ENCODE measurements at places on chromosomes 5 and 9.
A peak's percentile ranks its signal among the peaks of the same experiment; 100 is the strongest.

DNA sequence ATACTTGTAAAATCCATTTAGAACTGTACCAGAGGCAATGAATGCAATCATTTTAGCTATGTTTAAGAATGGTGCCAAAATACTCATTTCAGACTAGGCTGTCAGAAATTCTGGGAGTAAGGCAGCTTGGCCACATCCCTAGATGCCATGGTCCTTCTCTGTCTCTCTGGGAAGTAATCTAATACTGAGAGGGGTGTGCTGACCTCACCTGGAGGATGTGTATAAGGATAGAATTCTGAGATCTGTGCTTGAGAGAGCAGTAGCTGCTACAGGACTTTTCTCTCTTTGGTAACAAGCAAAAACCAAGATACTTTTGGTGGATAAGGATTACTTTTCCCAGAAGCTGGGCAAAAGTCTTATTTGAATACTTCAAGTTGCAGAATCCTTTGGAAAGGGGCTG is 68.1 kb upstream of the MRPS30 start:
- no peak for DNase-seq

DNA sequence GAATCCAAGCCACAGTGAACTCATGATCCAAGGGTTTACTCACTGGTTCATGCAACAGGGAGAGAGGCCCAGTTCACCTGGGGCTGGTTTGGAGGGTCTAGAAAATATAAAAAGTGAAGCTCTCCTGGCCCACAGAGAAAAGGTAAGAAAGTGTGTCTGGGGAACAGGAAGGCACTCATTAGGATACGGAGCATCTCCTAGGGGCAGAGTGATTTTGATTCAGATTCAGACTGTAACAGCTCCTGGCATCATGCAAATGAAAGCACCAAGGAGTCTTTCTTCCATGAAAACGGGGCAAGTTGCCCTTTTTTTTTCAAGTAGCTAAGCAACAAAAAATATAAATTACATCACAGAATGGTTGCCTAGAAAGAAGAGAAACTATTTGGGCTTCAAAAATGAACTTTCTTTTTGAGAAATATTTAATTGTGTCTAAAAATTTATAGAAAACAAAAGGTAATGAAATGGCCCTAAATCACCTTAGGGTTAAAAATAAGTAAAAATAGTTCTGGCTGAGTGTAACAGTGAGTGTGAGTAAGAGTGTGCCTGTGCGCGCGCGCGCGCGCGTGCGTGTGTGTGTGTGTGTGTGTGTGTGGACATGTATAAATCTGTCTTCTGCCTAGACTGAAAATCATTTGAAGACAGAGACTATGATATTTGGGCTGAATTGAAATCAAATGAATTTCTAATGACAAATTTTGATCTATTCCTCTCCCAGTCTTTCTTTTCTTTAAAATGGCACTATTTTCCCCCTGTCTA is 177.8 kb upstream of the ZNF462 start:
- DNase-seq = no peak

DNA sequence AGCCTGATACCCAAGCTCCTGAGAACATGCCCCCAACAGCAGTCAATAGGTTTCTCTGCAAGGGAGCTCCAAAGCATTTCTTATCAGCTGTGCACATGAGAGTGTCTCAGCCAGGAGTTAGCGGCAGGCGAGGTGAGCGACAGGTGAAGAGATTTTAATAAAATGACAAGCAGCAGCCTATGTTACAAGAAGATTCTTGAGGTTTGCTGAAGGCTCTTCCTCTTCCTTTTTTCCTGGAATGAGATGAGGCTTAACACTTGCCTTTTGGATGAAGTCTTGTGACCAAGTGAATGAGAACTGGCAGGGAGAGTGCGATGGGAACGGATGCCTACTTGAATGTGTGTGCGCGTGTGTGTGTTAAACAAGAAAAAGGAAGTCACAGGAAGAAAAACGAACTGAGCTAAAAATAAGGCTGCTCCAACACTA is 76.1 kb downstream of the SHB start:
- no peak for DNase-seq

GRCh38 chr9:37739222-37739621 is 14.4 kb upstream of the TRMT10B start:
- DNase-seq = no peak

DNA sequence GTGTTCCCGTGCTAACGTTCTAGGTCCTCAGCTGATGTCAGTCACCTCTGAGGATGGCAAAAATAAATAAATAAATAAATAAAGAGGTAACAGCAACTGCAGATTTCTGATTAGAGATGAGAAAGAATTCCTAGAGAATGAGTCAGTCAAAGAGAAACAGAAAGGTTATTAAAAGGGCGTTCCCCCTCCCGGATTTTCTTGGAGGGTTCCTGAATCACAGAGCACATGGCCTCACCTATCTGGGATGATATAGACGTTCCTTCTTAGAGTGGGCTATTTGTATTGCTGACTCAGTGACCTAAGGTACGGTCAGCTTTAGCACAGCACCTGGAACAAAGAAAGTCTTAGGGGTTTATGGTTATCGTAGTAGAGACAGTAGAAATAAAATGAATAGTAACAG is 30.6 kb downstream of the HTR4 start:
- DNase-seq = no peak

DNA sequence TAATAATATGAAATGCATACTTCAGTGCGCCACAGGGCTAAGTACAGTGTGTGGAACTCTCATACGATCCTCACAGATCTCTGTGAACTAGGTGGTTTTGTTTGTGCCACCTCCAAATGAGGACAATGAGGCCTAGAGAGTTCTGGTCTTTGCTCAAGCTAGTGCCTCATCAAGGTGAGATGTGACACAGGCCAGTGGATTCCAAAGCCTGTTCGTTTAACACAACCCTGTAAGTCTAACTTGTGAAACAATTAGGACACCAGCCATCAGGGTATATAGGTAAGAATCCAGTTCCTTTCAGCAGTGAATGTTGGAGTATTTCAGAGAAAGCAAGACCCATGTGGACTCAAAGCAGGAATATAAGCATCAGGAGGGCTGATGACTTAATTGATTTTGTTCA is 130.7 kb upstream of the GAS1 start:
- DNase-seq = no peak

DNA sequence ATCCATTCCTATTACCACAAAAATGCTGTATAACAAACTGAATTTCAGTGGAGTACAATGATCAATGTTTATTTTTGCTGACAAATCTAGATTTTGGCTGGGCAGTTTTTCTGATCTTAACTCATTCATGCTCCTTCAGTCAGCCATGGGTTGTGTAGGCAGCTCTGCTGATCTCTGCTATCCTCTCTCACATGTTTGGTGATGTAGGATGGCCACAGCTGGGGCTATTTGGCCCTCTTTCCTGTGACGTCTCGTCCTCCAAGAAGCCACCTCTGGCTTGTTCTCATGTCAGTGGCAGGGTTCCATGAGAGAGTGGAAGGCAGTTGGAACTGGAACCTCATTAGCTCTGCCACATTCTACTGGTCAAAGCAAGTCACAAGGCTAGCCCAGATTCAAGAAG is 8.9 kb downstream of the NLN start:
- DNase-seq = no peak

DNA sequence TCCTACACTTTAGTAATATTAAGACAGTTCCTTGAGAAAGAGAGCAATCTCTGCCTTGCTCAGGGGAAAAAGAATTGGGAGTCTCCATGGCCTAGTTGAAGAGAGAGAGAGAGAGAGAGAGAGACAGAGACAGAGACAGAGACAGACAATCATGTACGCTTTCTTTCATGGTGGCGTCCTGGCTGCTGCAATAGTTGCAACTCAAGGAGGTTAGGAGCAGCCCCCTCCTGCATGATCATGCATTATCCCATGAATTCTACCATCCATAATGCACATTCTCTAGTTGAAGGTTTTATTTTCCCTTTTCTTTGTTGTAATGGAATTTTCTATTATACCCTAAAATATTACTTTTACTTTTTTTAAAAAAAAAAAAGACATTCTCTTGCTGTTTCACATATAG is 50.7 kb downstream of the PPP2R2B start:
- no peak for DNase-seq

DNA sequence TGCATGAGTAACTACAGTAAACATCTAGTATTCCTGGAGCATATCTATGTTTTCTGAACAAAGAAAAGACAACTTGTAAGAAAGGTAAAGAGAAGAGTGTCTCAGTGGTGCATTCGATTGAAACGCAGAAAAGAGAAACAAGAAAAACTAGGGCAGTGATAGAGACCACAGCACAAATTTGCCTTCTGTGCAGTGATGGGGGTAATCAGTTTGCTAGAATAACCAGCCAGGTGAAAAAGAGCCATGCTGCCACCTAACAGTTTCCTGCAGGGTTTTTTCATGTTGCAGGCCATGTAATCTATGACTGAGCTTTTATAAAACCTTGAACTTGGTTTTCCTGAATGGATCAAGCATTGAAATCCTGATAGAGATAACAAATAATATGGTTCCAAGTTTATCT is 198.4 kb upstream of the MEF2C start:
- no peak for DNase-seq

DNA sequence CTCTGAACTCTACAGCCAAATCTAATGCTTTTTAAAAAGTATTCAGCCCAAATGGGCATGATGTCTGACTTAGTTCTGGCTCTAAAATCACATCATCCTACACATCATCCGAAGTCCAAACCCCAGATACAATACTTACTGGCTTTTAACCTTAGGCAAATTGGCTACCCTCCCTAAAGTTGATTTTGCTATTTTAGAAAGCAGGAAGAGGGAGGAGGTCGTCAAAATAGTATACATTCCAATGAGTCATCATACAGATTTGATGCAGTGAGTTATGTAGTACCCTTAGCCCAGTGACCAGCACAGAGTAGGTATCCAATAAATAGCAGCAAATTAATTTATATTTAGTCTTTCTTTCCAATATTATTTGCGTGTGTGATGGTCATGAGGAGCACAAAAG is 582.0 kb upstream of the TUSC1 start:
- no peak for DNase-seq

DNA sequence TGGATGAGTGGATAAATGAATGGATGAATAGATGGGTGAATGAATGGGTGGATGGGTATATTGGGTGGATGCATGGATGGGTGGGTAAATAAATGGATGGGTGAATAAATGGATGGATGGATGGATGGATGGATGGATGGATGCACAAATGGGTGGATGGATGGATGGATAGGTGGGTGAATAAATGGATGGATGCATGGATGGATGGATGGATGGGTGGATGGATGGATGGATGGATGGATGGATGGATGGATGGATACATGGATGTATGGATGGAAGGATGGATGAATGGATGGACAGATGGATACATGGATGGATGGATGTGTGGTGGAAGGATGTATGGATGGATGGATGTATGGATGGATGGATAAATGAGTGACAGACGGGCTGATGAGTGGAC is 113.5 kb upstream of the SARDH start:
- DNase-seq = no peak

GRCh38 chr9:106726070-106726815 is 136.7 kb upstream of the ZNF462 start:
- no peak for DNase-seq

- no peak for DNase-seq
Observed at GRCh38 chr9:463455-464171, 248.9 kb downstream of the DOCK8 start.

GRCh38 chr9:76463211-76463610 is 4.2 kb downstream of the GCNT1 start:
- no peak for DNase-seq

DNA sequence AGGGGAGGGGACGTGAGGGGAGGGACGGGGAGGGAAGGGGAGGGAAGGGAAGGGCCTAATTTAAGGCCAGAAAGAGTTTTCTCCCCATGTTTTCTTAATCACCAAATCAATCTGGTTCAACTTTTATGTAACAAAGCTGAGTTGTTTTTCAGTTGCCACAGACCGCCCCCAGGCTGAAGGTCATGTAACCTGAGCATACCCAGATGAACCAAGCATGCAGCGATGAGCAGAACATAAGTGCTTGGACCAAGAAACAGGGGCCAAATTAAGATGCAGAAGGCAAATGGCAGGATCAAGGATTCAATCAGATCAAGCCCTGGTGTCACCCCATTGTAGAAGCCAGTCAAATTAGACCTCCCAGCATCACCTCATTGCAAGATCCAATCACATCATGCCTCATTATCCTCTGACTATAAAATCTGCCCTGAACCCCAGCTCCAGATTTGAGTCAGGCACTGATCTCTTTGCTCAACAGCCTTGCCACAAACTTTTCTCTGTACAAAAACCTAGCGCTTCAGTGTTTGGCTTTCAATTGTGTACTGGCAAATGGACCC is 113.5 kb upstream of the TNPO1 start:
- no peak for DNase-seq

DNA sequence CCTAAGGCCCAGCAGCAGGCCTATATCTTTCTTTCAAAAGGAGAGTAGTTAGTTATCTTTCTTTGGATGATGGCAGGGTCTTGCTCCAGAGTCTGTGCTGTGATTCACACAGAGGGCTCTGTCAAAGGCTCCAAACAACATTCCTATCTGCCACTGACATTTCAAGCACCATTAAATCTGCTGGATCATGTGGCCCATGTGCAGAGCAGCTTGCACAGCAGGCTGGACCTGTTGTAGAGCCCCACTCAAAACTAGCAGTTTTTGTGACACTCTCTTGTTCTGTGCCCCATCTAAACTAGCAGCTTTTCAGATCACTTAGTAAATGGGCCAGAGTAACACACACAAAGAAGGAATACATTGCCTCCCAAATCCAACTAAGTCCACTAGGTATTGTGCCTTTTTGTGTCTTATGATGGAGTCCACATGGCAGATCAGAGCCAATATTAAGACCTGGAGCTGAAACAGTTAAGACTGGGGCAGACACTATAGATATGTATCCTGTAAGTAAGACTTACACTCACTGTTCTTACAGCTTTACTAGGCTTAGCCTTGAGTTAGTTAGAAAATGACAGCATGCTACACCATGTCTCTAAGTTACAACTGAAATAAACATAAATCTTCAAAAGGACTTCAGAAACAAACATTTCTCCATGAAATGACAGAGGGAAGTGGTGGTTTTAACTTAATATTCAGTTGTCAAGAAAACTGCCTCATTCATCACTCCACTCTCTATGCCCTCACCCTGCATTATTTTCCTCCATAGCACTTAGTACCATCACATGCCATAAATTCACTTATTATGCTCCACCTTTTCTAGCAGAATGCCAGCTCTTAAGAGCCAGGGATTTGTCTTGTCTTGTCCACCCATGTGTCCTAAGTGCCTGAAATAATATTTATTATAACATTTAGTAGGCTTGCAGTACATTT is 400.9 kb downstream of the RAB3C start:
- peak; percentile 7 for DNase-seq

DNA sequence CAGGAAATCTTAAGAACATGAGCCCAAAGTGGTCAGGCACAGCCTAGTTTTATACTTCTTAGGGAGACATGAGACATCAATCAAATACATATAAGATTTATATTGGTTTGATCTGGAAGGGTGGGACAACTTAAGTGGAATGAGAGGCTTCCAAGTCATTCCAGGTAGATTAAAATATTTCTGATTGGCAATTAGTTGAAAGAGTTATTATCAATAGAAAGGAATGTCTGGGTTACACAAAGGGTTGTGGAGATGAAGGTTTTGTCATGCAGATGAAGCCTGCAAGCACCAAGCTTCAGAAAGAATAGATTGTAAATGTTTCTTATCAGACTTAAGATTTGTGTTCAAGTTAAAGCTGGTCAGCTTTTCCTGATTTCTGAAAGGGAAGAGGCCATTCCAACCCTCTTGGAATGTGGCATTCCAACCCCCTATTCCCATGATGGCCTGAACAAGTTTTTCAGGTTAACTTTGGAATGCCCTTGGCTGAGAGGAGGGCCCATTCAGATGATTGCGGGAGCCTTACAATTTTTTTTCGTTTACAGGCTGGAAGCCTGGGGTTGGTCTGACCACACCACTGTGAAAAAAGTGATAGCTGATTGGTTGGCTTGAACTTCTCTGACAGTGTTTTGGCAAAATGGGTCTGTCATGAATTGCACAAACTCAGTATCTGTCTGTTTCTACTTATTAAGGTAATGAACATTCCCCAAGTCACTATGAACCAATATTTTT is 245.6 kb upstream of the RAI14 start:
- no peak for DNase-seq

All from NCI-H1417 (cell line).